Activated CD8-positive, alpha-beta memory T cell treated with anti-CD3 and anti-CD28 coated beads for 4 hours (primary cell): ENCODE measurements at places on chromosomes 5 and 9.

DNA sequence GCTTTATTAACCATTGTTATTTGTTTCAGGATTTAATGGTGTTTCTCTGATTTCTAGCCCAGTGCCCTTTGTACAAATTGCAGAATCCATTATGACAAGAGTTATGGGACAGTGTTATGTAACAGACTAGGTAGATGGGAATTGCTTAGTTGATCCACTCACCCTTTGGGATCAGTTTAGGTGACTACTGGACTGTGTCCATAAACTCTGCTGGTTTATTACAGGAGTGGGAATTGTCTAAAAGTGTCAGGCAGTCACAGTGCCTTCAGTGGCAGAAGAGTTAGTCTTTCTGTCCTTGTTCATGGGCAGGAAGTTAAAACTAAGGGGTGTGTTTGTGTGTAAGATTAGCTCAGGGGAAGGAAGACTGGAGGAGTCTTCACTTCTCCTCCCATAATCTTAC, 29.3 kb downstream of the RCL1 start:
- no peak for DNase-seq

DNA sequence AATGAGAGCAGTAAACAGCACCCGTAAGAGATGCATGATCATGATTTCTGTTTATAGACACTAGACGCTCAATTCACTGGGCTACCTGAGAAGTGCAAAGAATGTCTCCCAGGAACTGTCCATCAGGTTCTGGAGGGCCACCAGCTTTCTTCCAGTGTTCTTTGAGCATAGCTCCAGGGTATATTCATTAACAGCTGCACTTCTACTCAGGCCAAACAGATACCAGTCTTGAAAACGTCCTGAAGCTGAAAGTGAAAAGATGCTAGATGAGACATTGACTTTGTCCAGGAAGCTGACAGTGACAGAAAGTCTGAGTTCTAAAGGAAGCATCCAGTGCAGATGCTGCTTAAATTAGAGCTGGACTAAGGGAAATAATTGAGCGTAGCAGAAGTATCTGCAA, 488.7 kb upstream of the TYRP1 start:
- no peak for DNase-seq

- no peak for DNase-seq
These were observed 253.4 kb downstream of the ARHGAP26 start for GRCh38 chr5:143023411-143024096.

DNA sequence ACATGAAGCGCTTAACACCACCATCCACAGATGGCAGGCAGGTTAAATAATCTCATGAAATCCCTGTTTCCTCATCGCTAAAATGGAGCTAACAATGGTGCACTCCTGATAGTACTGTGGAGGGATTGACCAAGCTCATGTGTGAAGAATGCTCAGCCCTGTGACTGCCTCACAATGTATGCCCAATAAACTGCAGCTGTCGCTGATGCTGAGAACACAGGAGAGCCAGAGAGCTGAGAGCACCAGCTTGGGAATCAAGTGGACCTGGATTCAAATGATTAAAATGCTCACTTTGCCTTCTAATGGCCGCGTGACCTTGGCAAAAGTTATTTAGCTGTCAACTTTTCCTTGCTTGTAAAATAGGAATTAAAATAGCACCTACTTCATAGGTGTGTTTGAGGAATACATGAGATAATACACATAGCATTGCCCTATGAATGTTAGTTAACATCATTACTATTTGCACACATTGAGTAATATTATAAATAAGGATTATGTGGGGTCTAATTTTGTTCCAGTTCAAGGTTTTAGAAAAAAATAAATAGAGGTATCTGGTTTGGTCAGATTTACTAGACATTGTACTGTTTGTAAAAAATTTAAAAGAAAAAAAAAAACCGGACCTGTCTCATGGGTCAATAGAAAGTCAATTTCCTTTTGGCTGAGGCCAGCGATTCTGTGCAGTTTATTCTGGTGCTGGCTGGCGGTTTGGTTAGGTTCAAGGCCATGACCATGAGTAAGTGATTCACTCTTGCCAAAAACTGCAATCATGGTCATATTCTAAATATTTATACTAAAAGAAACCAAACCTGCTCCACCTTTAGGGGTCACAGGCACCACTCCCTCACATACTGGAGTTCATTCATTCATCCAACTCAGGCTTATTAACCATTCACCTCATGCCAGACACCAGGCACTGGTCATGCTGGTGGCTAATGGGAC, 101.3 kb downstream of the SH3TC2 start:
- no peak for DNase-seq

- DNase-seq: no peak
These were observed 3.8 kb downstream of the ZNF622 start for GRCh38 chr5:16461782-16462181.

DNA sequence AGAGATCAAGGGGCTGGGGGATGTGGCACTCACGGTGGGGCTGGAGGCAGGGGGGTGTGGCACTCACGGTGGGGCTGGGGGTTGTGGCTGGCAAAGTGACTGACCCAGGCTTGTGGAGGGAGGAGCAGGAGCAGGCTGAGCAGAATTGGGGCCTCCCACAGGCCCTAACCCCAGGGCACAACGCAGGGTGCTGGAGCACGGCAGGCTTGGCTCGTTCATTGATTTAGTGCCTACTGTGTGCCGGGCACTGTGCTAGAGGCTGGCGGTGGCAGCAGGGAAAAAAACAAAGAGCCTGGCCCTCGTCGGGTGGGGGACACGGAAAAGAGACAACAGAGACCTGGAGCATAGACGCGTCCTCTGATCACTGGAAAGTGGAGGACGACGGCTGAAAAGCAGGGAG, 80.9 kb downstream of the HMCN2 start:
- no peak for DNase-seq

DNA sequence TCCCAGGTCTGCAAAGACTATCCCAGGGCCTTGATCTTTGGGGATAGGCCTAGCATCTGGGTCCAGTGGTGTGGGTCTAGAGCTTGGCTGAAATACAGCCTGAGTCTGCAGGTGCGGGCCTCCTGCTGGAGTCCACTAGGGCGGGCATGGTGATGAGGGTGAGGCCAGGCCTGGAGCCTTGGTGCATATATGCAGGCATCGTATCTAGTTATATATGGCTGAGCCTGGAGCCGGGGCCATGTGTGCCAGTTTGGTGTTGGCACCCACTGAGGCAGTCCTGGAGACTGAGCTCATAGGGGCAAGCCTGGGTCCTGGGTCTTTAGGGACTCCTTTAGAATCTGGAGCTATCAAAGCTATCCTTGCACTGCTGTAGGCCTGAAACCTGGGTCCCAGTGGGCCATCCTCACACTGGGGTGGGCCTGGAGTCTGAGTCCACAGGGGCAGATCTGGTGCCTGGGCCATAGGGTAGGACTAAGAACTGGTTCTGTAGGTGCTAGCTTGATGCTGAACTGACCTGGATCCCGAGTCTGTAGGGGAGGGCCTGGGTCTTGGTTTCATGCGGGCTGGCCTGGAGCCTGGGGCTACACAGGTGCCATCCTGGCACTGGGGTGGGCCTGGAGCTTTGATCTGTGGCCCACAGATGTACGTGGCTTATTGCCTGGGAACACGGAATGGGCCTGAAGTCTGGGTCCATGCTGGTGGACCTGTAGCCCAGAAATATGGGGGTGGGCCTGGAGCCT, 346.5 kb upstream of the MEF2C start:
- DNase-seq: no peak

- DNase-seq: no peak
These were observed 335.3 kb downstream of the DIRAS2 start for GRCh38 chr9:90307167-90307833.

DNA sequence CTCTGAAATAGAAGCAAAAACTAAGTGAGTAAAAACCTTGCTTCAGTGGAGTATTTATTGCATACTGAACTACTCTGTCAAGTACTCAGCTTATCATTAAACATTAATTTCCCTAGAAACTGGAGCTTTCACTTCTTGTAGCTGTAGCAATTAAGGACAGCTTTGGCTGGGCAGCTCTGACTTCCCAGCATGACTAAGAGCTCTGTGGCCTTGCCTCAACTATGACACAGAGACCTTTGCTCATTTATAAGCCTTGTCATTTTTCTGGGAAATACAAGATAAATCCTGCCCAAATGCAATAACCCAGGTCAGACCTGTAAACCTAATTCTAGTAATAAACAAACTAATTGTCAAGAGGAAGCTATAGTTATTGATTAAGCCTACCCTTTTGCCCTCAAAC, 65.4 kb upstream of the STK32A start:
- DNase-seq: no peak

GRCh38 chr9:96149533-96150280, 152.3 kb downstream of the HSD17B3 start:
- DNase-seq: no peak

- DNase-seq: no peak
These were observed 291.2 kb downstream of the BRINP1 start for GRCh38 chr9:119078015-119078414.

- no peak for DNase-seq
These were observed 47.7 kb downstream of the MARCHF11 start for GRCh38 chr5:16131878-16132277.

GRCh38 chr5:56330167-56330566, 97.0 kb upstream of the ANKRD55 start:
- no peak for DNase-seq

DNA sequence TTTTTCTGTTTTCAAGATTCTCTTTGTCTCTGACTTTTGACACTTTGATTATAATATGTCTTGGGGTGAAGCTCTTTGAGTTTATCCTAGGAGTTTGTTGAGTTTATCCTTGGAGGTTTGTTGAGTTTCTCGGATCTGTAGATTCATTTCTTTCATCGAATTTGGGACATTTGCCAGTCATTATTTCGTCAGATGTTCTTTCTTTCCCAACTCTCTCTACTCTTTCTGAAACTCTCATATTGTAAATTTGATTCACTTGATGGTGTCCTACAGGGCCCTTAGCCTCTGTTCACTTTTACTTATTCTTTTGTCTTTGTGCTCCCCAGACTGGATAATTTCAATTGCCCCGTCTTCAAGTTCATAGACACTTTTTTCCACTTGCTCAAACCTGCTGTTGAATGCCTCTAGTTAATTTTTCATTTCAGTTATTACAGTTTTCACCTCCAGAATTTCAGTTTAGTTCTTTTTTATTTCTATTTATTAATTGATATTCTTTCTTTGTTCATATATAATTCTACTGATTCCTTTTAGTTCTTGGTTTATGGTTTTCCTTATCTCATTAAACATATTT, 8.1 kb upstream of the TDRD7 start:
- DNase-seq: no peak

DNA sequence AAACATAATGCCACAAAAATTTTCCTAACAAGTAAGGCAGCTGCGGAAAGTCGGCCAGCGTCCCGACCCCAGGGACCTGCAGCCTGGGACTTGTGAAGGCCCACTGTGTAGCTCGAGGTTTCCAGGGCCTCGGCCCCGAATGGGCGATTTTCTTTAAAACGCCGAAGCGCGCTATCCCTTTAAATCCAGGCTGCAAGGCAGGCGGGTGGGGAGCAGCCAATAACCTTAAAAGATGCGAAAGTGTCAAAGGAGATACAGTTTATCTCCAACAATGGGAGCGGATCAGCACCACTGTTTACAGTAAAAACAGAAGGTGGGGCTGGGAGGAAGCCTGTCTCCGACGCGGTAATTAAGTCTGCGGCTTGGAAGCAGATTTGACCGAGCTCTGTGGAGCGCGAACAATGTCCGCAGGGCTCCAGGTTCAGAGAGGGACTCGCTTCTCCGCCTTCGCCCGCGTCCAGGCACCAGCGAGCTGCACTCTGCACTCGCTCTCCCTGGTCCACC, 1.7 kb upstream of the ZSWIM6 start:
- DNase-seq: no peak

DNA sequence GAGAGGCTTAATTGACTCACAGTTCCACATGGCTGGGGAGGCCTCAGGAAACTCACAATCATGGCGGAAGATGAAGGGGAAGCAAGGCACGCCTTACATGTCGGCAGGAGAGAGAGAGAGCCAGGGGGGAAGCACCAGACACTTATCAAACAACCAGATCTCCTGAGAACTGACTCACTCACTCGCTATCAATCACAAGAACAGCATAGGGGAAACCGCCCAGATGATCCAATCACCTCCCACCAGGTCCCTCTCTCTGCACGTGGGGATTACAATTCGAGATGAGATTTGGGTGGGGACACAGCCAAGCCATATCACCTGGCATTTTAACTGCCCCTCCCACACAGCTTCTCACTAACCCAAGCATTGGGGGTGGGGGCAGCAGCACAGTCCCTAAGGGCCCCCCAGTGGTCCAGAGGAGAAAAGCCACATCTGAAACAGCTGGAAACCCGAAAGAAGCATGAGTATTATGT, 76.1 kb upstream of the ASS1 start:
- no peak for DNase-seq

DNA sequence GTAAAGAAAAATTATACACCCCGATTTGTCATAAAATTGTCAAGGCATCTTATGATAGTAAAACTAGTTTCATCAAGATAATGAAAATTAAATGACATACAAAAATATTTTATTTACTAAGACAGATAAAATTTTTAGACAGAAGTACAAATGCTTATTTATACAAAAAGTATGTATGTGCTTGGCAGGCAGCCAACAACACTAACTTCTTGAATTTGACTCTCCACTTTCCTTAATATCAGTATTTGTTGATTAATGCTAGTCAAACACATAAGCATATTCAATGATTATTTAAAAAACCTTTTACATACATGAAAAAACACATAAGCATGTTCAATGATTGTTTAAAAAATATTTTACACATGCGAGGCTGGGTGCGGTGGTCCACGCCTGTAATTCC, 1079.9 kb upstream of the CDH6 start:
- DNase-seq: no peak

DNA sequence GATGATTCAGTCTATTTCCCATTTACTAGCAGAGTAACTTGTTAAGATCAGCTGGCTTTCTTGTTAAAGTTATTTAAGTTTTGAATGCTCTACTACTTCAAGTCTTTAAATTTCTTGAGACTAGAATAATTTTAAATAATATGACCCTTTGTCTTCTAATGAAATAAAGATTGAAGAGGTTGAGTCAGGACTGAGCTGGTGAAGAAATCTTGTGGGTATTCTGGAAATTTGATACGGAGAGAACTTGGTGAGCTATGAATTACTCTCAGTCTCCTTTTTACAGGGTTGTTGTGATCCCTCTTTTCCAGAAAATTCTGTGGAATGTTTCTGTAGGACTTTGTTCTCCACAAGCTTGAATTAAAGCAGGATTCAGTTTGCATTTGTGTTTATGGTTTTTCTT, 29.3 kb downstream of the RNF20 start:
- no peak for DNase-seq

GRCh38 chr5:127306647-127307046, 16.1 kb downstream of the MEGF10 start:
- no peak for DNase-seq

- DNase-seq: no peak
These were observed 455.1 kb downstream of the CDH18 start for GRCh38 chr5:19532936-19533335.

- no peak for DNase-seq
These were observed 57.2 kb upstream of the PPARGC1B start for GRCh38 chr5:149672701-149673476.

GRCh38 chr9:120485788-120486187, 94.2 kb downstream of the CDK5RAP2 start:
- DNase-seq: no peak

GRCh38 chr5:169183576-169183975, 117.4 kb downstream of the SLIT3 start:
- DNase-seq: no peak

- DNase-seq: no peak
These were observed 43.4 kb upstream of the TMC1 start for GRCh38 chr9:72477930-72478518.
